ENCODE measurements at places on chromosomes 6 and 20.

- DNase-seq, result no peak
Observed at GRCh38 chr6:80921861-80922460, 815.5 kb downstream of the BCKDHB start.

GRCh38 chr6:72784071-72784470 lies 162.2 kb downstream of the KCNQ5 start:
- DNase-seq, result no peak

GRCh38 chr6:45794465-45794864 lies 221.2 kb downstream of the CLIC5 start:
- no peak for DNase-seq

DNA sequence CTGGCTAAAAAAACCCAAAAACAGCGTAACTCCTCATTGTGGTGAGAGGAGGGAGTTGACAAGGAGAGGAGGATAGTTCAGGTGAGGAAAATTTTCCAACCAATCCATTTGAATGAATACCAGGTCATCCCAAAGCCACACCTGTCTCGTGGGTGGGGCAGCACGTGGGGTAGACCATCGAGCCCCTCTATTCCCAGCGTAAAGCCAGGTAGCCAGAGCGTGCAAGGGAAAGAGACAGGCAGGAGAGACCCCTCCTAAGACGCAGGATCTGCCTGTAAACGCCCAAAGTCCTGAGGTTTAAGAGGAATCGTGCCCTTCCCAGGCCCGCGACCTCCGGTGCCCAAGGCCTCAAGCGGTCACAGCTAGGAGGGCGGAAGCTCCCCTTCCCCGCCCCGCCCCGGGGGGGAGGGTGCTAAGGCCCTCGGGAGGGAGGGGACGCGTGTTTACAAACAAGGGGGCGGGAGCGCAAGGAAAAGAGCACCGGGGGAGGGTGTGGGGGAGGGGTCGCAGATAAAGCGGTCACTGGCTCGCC lies 712 bp downstream of the RXRB start:
- no peak for DNase-seq

DNA sequence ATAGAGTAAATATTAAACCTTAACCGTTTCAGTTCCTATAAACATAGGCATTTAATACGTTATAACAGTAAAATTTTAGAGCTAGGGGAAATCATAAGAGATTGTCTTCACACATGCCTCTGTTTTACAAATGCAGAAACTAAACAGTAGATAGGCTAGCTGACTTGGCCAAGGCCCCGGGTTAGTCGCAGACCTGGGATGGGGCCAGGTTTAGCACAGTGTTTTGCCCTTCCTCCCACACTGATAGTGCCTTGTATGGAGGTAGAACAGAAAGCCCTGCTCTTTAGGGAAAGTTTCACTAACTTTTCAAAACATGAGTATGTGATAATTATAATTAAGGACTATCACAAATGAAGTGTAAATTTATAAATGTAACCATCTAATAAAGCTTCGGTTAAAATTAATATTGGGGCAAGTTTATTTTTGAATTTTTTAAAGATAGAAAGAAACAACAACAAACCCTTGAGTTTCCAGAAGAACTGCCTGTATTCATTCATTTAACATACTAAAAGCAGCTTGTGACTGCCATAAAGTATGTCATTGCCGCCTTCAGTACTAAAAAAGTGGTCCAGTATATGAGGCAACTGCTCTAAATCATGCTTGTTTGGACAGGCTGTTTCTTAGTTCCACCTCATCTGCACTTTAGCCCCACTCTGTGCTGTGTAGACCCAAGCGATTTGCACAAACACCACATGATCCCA lies 62.5 kb upstream of the LOC128125822 start:
- no peak for DNase-seq
